ENCODE measurements at places on chromosomes 7 and 10.

- DNase-seq, result peak; percentile 83
These were observed 78.6 kb downstream of the TNS3 start for GRCh38 chr7:47503281-47503680.

DNA sequence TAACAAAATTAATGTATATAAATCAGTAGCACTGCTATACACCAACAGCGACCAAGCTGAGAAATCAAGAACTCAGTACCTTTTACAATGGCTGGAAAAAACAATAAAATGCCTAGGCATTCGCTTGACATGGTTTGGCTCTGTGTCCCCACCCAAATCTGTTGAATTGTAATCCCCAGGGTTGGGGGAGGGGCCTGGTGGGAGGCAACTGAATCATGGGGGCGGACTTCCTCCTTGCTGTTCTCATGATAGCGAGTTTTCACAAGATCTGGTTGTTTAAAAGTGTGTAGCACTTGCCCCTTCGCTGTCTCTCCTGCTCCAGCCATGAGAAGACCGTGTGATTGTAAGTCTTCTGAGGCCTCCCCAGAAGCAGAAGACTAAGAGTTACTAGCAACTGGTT is 8.6 kb downstream of the ZNF786 start:
- no peak for DNase-seq

DNA sequence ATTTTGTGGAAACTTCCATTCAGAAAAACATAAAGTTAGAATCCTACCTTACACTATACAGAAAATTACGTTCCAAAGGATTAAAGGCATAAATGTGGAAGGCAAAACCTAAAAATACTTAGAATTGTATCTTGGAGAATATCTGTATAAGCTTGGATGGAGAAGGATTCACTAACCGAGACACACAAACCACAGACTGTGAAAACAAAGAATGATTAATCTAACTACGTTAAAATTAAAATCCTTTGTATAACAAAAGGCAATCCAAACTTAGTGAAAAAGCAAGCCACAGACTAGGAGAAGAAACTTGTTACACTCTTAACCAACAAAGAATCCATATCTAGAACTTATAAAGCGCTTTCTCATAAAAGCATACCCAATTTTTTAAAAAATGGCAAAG is 678.8 kb downstream of the INHBA start:
- no peak for DNase-seq

DNA sequence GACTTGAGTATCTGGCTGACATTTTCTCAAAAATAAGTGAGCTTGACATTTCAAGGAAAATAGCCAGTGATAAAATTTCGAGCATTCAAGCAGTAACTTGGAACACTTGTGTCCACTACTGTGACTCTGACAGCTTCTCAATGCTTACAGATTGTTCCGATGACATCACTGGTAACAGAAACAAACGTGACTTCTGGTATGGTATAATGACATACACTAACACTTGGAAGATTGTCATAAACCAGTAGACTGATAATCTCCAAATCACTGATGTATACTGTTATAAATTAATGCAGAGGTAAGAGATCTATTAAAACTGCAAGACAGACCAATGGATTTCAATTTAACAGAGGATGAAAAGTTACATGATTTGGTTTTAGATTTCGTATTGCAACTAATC is 6.5 kb downstream of the MINDY3 start:
- DNase-seq, result no peak

DNA sequence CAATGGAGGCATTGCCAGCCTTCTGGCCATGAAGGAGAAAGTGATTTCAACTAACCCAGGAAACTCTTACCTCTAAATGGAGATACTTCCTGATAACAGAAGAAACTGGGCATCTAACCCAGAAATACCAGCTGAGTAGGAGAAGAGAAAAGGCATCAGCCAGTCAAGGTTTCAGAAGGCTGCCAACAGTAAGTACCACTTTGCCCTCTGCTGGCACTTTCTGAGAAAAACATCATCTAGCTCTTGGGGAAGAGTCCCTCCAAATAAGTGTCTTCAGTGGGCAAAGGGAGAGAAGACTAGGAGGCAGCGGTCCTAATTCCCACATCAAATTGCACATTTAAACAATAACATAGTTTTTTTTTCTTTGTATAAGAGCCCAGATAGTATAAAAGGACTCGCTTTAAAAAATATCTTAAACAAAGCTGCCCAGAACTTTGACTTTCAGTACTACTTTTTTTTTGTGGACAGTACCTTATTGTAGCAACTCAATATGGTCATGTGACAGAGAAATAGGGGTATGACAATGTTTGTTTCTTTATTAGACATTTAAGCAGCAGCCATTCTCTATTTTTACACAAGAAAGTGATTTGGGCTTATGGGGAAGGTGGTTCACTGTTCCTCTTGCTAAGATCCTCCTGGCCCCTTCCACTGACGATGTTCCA is 157.3 kb downstream of the CTTNBP2 start:
- peak; percentile 81 for DNase-seq

DNA sequence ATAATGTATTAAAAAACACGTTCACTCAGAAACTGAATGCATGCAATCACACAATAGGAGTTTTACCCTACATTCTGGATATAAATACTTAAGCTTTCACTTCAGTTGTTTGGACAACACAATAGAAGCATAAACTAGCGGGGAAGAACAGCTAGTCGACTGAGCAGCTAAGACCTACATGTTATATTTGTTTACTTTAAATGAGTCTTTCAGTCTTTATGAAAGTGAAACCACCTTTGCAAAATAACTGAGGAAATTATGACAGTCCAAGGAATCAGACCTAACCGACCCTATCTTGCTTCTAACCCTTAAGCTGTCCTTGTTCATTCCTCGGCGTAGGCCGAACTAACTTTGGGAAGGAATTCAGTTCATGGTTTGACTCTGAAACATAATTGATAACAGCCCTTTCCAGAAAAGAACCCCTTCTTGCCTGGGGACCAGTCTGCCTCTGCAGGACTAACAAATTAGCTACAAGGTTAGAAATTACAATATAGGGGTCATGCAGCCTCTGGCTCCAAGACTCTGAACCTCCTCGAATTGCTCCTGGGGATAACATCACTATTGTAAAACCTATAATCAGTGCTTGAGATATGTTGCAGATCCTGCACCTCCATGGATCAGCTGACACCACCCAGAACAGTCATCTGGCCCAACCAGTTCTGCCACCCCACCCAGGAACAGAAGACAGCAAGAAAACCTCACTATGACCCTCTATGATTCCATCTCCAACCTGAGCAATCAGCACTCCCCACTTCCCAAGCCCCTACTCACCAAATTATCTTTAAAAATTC is 185.1 kb upstream of the KLF6 start:
- no peak for DNase-seq

GRCh38 chr7:43938892-43939482 is 12.8 kb downstream of the UBE2D4 start:
- no peak for DNase-seq

- no peak for DNase-seq
These were observed 30.8 kb upstream of the HECW1 start for GRCh38 chr7:43081603-43082002.

- no peak for DNase-seq
These were observed 154.8 kb downstream of the CCDC3 start for GRCh38 chr10:12846718-12847117.

GRCh38 chr10:11234857-11235531 is 217.3 kb downstream of the CELF2 start:
- DNase-seq, result no peak

DNA sequence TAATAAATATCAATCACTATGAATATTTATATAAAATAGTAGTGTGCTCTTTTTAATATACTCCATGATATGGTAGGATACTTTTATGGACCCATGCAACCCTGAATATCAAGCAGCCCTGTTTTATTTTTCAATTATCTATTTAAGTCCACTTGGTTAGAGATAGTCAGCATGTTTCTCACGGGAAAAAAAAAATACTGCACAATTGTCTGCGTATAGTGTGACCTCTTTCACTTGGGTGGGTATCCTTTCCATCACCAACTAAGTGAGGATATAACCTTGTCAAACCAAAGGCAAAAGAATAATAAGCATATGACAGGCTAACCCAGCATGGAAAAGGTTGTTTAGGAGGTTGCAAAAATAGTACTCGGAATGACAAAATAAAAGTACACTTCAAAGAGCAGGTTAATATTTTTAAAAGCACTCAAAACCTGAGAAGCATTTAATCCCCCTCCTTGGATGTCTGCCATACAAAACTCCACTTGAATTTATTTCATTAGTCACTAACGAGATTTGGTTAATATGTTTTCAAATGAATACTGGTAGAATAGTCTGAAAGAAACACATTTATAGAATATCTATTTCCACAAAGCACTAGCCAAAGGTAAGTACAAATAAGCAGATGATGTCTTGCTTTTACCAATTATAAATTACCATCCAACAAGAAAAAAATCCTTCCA is 76.5 kb downstream of the IMMP2L start:
- DNase-seq, result no peak

DNA sequence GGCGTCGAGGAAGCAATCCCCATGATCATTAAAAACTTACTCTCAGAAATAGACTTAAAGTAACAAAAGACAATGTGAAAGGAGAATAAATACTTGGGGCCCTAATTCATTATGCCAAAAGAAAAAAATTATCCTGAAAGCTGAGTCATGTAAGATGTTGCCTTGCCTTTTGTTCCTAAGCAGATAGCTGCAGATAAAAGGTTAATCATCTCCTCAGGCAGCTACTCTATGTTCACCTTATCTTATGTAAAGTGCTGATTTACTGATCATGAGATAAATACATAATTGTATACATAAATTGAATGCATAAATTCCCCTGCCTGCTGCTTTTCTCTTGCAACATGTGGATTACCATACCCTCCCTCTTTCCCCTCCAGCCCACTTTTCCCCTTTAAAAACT is 28.1 kb upstream of the CREB3L2 start:
- DNase-seq, result no peak

DNA sequence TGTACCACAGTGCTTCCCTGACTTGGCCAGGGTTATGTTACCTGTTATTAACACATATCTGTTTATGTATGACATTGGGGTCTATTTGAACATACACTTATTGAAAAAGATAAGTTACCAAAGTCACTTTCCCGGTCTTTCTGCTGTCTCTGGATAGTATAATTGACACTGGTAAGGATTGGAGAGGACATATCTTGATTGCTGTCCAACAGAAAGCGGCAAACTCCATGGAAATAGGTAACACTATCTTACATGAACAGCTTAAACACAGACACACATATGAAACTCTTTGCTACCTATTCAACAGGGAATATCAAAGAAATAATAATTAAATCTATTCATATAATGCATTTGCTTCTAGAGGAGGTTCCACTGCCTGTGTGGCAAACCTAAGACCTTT is 282.5 kb upstream of the AOAH start:
- no peak for DNase-seq

DNA sequence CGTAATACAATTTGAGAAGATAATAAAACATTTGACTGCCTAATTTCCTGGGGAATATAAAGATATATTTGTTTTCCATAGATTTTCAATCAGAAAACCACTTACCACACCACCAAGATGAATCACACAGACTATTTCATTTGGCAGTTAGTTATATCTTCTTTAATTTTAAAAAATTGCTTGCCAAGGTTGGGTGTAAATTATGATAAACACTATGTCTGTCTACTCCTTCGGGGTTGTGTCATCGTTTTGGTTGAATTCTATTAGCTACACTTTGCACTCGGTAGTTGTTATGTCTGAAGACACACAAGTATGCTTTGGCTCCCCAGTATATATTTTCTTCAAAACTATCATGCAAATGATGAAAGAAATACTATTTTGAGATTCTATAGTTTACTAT is 594.8 kb upstream of the SEMA3D start:
- DNase-seq, result no peak

DNA sequence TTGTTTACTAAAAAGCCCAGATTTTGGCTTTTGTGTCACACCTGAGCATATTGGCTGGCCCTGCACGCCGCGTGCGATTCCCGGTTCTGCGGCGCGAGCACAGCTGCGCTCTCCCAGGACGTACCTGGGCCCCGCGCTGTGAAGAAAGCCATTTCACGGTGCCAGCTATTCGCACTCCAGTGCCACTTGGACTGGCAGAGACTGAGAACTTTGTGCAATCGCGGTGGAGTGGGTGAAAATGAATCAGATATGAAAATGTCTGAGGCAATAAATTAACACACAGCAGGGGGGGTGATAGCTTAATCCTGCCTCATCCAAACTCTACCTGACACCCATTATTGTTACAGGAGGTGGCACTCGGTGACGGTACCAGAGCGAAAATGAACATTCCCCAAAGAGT is 330.1 kb upstream of the MGMT start:
- DNase-seq, result no peak

DNA sequence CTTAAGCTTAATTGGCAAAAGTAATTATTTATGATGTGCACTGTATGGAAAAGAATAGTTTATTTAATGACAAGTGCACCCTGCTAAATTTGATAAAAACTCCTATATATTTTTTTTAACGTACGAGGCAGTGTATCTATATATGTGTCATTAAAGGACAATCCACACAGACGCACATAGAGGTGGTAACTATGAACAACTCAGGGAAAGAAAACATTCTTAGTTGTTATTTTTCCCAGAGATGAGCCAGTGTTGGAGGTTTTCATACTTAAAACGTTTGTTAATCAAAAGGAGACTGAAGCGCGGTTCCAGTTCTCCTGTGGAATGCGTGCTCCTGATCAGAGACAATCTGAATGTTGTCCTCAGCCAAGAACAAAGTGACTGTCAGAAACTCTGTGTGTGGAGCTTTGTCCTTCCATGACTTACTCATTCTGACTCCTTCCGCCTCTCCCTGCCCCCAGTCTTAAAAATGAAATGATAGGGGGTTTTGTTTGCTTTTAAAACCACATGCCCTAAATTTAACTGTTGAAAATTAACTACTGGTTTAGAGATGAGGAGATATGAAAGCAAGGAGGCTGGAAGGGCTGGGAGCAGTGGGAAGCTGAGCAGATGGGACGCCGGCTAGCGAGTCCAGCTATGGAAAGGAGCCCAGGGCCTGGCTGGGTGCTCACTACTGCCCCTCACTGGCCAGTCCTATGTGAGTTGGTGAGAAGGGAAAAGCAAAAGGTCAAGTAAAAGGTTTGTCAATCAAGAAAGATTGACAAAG is 99.6 kb downstream of the SVIL start:
- peak; percentile 80 for DNase-seq

DNA sequence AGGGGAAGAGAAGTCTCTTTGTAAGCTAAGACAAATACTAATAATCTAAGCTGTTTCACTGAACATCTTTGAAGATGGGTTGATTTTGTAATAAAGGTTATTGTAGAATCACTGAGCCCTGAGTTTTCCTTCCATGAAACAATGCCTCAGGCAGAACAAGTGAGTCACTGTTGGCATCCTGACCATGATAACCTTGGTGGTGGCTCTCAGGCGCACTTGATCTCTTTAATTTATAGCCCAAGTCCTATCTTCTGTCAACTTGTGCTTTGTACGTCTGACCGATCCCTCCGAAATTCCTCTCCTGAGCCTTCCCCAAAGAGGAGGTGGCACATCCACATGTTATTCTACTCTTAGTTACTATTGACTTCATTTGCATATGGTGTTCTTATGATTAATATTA is 812.9 kb downstream of the REEP3 start:
- no peak for DNase-seq

- DNase-seq, result no peak
These were observed 29.1 kb downstream of the GALNT11 start for GRCh38 chr7:152054367-152055230.

All from H4 (cell line).